Stimulated activated CD4-positive, alpha-beta T cell treated with anti-CD3 and anti-CD28 coated beads, Interleukin-1b, Interleukin-23, amount 100 ng/mL, for 48 hours (primary cell): ENCODE measurements at places on chromosomes 3 and 15.

DNA sequence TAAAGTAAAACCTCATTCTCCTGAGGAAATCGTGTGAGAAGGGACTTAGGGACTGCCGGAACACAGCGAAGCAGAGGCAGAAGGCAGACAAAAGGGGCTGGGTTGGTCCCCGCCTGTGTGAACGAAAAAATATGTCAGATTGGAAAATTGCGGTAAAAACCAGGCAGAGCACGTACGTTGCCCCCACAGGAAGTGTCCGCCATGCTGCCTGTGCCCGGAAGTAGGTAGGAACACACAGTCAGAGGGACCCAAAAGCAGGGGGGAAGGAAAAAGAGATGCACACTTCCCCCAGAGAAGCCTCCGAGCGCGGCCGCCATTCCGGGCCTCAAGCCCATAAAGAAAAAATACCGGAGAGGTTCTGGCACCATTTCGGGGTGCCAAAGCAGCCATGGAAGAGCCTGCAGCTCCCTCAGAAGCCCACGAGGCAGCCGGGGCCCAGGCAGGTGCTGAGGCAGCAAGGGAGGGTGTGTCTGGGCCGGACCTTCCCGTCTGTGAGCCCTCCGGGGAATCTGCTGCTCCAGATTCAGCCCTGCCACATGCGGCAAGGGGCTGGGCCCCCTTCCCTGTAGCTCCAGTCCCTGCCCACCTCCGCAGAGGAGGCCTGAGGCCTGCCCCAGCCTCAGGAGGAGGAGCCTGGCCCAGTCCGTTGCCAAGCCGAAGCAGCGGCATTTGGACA, at the start of gene MKRN3:
TSS of gene MKRN3 (plus strand) at position 280 of the 676 bp plus-strand sequence. CDS start at position 389, 109 bp downstream.
- peak; percentile 53 for DNase-seq

GRCh38 chr15:90620379-90621067, 90.8 kb downstream of the CRTC3 start:
- DNase-seq: no peak

DNA sequence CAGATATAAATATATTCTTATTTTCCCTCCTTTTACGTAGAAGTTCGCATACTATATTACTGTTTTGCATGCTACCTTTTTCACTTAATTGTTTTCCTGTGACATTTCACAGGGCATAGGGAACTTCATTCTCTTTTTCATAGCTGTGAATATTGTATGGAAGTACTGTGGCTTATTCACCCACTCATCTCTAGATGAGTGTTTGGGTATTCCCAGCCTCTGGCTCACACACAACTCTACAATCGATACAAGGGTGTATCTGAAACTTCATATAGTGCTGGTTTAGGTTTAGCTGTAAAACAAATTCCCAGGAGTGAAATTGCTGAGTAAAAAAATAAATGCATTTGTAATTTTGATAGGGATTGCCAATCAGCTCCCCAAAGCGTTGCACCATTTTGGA, 55.3 kb upstream of the MAGI1 start:
- no peak for DNase-seq

- DNase-seq: no peak
These were observed 44.8 kb downstream of the MESD start for GRCh38 chr15:80944818-80945217.

DNA sequence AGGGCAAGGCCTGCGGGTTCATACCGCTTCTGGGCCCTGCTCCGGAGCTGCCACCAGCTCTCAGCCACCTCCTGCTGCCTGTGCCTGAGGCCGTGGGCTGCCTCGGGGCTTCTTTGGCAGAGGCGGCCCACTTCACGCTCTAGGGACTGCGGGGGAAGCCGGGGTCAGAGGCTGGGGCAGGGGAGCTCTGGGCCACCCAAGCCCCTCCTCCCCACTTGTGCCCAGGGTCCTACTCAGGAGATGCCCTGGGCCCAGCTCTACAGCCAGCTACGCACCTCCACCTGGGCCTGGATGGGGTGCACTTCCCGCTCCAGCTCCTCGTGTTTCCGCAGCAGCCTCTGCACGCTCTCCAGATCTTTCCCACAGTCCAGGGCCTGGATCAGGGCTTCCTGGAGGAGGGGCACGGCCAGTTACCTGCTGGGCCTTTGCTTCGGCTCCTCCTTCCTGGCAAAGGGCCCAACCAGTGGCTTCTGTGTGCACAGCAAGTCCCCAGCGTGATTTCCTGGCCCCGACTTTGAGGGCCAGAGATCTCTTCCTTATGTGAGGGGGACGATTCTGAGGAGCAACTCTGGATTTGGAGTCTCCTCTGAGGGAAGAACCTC, 24.0 kb downstream of the PLA2G4B start:
- DNase-seq: no peak

DNA sequence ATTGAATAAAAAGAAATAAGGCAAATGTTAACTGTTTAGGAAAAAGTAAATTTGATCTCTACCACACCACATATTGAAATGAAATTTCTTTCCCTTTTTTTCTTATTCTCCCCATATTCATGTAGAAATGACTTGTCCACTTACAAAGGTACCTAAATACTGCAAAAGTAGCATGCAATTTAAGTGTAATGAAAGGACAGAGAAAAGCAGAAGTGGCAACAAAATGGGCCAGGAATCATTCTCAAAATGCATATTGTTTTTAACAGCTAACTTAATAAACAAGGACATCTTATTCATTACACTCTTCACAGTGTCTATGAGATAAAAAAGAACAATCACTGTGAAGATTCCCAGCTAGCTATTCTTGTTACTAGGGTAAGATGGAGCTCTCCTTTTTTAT, 40.6 kb upstream of the FGF7 start:
- no peak for DNase-seq

- no peak for DNase-seq
These were observed 107.2 kb downstream of the SNRPN start for GRCh38 chr15:25061808-25062550.

GRCh38 chr15:29490747-29491471, 221.3 kb upstream of the NSMCE3 start:
- DNase-seq: no peak

DNA sequence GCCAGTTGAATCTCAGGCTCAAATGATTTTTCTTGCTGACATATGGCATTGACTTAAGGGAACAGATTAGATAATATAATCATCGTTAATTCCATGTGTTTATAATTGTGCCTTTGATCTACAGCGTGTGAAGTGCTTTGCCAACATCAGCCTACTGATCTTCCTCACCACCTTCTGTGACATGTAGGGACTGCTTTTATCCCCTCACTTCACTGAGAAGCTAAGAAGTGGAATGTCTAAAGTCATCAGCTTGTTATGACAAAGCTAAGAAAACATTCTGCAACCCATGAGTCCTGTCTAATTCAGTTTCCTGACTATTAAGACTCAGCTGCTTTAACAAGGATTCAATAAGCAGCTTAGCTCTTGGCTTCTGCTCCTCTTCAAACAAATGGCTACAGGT, 106.0 kb downstream of the MYH15 start:
- no peak for DNase-seq

- no peak for DNase-seq
These were observed 6.6 kb downstream of the ARRDC4 start for GRCh38 chr15:97966924-97967620.

- no peak for DNase-seq
These were observed 410.8 kb upstream of the RASGRP1 start for GRCh38 chr15:38975282-38975990.

DNA sequence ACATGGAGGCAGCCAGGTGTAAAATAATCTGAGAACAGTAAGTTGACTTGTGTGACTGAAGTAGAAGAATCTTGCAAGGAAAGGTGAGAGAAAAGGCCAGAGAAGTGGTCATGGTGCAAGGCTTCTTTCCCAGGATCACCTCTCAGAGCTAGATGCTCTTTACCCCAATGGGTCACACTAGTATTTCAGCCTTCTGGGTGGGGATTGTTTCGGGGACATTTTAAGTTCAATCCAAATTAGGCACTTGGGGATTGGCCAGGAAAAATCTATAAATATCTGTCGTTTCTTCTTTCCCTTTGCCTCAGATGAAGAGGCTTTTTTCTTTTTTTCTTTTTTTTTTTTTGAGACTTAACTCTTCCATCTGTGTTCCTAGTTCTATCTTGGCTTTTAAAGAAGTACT, 188.0 kb downstream of the KLHL25 start:
- no peak for DNase-seq

DNA sequence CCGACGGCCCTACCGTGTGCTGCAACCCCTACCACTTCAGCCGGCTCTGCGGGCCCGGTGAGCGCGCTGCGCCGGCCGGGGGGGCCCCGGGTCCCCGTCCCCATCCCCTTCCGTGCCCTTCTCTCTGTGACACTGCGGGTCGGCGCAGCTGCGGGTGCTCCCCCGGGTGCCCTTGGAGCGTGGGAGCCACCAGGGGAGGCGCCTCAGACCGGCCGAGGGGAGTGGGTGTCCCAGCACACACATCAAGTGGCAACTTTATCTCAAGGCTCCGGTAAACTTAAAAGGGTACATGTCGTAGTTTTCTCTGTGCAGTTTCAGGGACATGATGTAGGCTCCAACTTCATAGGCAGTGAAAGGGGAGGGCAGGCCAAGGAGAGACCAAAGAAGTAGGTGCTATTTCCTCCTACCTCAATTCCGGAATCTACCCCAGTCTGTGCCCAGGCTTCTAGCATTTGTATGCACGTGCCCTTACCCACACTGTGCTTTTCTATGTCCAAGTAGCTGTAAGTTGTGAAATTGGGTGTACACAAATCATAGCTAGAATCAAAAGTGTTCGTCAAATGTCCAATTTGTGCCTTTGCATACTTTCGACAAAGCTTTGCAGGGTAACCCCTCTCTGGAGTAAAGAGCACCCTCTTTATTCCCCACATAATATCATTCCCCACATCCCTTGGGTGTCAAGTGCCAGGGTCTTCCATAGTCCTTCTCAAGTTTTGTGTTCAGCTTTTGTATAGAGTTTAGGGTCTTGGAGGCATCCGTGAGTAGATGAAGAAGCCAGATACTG, 2.2 kb downstream of the SMAD6 start:
- no peak for DNase-seq

- DNase-seq: no peak
These were observed 201.2 kb downstream of the ADAMTSL3 start for GRCh38 chr15:83854950-83855707.

GRCh38 chr3:128945878-128946175, 48.0 kb downstream of the CFAP92 start:
- no peak for DNase-seq

DNA sequence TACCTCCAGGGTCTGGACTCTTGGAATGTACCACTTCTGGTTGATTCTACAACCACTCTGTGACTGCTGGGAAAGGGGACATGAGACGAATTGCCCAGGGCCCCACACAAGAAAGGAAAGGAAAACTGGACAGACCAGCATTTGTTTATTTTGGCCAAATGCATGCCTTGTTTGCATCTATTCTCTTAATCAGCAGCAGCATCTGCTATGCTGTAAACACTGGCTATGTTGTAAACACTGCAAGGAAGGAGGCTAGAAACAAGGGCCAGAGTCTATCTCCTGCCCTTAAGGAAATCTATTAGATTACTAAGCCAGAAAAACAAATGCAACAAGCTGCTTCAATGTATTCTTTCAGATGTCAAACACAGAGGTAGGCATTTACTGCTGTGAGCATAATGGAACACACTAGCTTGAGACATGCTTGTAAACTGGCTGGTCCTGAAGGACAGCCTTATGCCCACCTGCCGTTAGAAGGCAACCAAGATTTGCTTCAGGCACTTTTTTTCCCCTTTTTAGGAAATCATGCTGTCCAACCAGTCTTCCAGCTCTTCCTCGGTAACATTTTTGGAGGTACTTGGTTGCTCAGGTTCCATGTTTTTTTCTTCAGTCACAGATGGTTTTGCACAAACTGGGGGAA, 102.1 kb upstream of the CHRM5 start:
- no peak for DNase-seq

- DNase-seq: no peak
These were observed 112.2 kb upstream of the PLXNA1 start for GRCh38 chr3:126870608-126871210.

DNA sequence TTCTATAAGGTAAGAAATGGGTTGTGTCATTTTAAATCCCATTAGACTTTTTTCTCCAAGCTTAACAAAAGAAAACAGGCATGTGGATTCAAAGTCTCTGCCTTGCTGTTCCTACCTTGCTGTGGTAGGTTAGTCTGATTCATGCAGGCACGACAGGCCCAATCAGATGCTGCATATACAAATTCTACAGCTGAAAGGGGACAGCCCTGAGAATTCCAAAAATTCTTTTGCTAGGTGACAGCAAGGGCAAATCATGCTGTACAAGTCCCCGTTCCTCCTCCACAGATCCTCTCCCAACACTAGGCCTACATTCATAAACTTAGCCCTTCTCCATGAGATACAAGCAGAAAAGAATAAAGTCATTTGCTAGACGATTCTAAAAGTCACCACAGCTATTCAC, 161.2 kb upstream of the THBS1 start:
- no peak for DNase-seq

DNA sequence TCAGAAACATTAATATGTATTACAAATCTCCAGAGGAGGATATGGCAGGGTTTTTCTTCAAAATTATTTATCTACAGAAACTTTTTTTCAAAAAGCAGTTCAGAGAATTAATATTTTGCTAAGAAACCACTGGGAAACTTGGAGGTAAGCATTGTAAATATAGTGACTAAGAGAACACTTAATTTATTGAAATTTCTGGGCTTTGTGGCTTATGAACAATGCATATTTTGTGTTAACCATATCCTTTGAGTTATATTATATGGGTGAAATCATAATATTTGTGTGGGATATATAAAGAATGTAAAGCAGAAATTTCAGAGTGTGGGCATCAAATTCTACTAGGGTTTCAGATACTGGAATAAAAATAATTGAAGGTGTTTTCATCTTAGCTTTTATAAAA, 1059.2 kb downstream of the ZPLD1 start:
- DNase-seq: no peak

GRCh38 chr15:98369081-98369716, 279.1 kb upstream of the IGF1R start:
- DNase-seq: no peak

DNA sequence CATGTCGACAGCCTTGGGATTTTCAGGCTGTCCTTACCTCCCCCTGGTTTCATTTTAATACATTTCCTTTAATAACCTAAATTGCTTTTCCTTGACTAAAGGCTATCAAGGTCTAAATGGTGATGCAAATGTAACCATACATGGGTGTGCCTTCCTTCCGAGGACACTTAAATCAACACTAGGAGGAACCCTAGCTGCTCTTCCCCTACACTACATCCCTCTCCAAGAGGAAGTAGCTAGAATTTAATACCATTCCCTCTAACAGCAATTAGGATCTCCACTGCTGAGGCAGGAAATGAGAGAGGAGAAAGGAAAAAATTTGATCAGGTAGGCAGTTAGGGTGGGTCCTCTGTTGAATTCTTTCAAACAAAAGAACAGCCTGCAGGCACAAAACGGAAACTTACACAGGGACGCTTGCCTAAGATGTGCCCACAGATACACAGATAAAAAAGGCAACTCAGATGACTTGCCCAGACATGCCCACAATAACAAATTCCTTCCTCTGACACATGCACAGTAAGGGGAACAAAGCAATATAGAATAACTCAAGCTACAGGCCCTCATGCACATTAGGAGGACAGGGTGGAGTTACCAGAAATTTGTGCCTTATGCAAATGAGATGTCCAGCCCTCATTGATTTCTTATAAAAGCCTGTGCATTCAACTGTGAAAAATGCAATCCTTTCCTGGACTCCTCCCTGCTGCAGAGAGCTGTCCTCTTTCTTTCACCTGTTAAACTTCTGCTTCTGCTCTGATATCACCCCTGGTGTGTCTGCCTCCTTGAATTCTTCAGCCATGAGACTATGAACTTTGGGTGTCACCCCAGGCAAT, 1024.4 kb upstream of the CADM2 start:
- no peak for DNase-seq
